ENCODE measurements at places on chromosomes 3 and 15. TPM values are rescaled to one million over a fixed set of nuclear protein-coding genes. Genes with fewer than 3 reads are reported as not detected.

DNA sequence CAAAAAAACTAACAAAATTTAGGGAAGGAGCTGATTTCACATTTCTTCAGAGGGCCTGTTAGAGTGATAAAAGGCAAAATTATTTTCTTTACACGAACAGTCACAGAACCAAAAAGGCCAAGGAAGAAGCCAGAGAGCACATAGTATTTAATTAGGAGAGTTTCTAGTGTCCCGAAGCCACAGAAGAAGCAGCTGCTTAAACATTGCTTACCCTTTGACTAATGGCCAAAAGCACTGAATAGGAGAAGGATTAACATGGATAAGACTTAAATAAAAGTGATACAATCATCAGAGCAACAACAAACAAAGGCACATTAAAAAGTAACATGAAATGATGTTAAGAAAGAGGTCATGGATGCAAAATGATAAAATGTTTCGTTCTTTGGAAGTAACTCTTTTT lies 98.6 kb downstream of the CHL1 start:
- DNase-seq, result no peak

DNA sequence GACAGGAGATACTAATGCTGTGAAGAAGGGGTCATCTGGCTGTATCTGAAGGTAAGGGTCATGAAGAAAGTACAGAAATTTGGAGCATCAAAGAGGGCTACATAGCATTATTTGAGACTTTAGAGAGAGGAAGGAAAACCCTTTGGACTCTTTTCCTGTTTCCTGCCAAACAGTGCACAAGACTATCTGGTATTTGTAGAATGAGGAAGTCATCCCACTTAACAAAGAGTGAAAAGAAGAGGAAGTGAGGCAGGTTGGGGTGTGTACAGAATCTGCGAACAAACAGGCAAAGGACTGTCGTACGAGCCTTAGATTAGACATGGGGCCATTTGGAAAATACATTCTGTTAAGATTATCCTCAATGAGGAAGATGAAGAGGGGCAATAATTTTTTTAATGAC lies 546.8 kb upstream of the EPHA6 start:
- no peak for DNase-seq

- no peak for DNase-seq
These were observed 88.2 kb upstream of the TSC22D2 start for GRCh38 chr3:150319900-150320299.

DNA sequence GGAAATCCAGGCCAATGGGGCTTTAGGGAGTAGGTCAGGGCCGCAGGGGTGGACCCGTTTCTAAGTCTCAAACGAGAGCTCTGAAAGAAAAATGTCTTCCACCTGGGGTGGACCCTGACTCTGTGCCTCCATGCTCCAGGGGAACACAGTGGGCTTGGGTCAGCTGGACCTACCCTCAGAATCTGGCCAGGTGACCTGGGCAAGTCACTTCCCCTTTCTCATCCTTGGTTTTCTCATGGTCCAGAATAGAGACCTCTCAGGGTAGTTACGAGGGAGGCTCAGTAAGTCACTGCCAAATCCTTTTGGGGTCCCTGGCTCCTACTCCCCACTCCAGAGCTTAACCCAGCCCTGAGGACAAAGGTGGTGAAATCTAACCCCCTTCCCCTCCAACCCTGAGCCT lies 25.8 kb downstream of the EFCAB12 start:
- DNase-seq, result no peak

DNA sequence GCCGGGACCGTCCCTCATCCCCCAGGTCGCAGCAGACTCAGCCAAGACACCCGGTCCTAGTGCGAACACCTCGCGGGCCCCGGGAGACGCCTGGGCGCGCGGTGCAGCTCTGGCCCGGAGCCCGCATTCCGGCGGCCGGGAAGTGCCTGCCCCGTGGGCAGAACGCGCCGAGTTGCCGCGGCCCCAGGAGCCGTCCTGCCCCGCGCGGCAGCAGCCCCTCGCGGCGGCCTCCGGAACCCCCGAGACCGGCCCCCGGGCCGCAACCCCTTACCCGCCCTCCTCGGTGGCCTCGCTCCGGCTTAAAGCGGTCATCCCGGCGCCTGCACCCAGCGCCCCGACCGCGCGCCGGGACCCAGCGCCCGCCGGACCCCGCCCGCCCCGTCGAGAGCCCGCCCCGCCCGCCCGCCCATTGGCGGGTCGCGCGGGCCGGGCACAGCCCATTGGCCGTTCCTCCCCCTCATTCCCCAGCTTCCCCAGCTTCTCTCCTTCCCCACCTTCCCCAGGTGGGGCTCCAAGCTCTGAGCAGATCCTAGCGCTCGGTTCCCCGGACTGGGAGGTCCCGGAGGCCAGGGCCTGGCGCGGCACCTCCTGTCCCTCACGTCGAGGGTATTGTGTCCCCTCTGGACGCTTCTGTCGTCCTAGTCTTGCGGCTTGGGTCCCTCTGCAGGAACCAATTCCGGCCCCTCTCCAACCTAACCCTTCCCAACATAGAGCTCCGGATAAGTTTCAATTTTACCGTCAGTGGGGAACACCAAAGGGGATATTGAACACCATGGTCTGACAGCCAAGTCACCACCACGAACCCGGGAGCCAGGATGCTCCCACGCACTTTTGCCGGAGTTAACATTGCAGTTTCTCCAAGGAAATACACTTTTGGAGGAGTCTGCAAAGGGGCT lies at the start of gene GRAMD2A:
Gene GRAMD2A, minus strand, starts transcription at position 328 of the 896 bp plus-strand sequence.
- no peak for DNase-seq

Gene MGLL
- 2.5 TPM for total RNA-seq

DNA sequence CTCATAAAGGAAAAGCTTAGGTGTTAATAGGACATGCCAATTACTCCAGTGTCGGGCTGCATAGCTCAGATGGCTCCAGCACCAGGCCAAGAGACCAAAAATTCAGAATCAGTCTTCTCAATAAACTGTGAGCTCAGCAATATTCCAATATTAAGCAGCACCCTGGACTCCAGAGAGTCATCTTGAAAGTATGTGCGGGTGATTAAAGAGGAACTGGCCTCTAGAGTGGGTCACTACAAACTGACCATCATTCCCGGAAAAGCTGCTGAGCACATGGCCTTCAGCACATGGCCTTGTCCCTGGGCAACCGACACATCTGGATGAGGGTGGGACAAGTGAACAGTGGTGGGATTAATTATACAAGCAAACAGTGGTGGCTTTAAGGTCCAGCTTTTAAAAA lies 59.0 kb downstream of the MAGI1 start:
- no peak for DNase-seq

DNA sequence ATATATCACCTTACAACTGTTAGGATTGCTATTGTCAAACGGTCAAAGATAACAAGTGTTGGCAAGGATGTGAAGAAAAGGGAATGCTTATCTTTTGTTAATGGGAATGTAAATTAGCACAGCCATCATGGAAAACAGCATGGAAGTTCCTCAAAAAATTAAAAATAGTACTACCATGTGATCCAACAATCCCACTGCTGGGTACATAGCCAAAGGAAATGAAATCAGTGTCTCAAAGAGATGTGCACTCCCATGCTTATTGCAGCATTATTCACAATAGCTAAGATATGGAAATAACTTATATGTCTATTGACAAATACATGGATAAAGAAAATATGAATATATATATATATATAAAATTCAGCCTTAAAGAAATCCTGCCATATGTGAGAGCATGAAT lies 274.6 kb downstream of the EDEM1 start:
- DNase-seq, result no peak

GRCh38 chr3:50236484-50237132 lies 604 bp downstream of the GNAI2 start:
- DNase-seq, result no peak

Gene HGD
- not detected for total RNA-seq

Gene RAB6B
- 0.65 TPM for total RNA-seq

GRCh38 chr15:86634146-86634545 lies 554.5 kb downstream of the AGBL1 start:
- DNase-seq, result no peak

GRCh38 chr3:146221276-146221675 lies 29.6 kb downstream of the PLSCR4 start:
- no peak for DNase-seq

Gene MST1
- total RNA-seq, result 6.5 TPM

DNA sequence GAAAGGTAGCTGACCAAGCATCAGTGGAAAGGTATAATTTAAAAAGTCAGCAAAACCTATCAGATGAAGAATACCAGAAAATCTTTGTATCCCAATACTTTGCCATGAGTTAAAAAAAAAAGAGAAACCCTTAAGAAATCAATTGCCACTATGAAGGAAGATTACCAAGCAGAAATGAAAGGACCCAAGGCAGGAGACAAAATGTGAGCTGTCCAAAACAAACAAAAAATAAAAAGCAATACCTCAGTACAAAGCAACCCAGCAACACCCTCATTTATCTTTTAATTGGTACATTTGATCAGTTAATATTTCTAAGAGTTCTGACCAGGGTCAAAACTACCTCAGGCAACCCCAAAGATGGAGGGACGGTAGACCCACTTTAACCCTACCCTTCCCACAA lies 65.3 kb downstream of the MOBP start:
- DNase-seq, result no peak

Gene SNAP23
- total RNA-seq, result 73.8 TPM

Gene EIF2A
- 122 TPM for total RNA-seq

- DNase-seq, result no peak
These were observed 142.7 kb upstream of the SYNPR start for GRCh38 chr3:63135367-63135766.

Gene LRRIQ4
- 0.10 TPM for total RNA-seq

Gene DISP2
- 0.54 TPM for total RNA-seq
